HTR-8/SVneo (cell line): ENCODE measurements at places on chromosomes 12 and 14.
A peak's percentile ranks its signal among the peaks of the same experiment; 100 is the strongest.

- DNase-seq, result no peak
These were observed 372.9 kb upstream of the FAR2 start for GRCh38 chr12:28776220-28776619.

DNA sequence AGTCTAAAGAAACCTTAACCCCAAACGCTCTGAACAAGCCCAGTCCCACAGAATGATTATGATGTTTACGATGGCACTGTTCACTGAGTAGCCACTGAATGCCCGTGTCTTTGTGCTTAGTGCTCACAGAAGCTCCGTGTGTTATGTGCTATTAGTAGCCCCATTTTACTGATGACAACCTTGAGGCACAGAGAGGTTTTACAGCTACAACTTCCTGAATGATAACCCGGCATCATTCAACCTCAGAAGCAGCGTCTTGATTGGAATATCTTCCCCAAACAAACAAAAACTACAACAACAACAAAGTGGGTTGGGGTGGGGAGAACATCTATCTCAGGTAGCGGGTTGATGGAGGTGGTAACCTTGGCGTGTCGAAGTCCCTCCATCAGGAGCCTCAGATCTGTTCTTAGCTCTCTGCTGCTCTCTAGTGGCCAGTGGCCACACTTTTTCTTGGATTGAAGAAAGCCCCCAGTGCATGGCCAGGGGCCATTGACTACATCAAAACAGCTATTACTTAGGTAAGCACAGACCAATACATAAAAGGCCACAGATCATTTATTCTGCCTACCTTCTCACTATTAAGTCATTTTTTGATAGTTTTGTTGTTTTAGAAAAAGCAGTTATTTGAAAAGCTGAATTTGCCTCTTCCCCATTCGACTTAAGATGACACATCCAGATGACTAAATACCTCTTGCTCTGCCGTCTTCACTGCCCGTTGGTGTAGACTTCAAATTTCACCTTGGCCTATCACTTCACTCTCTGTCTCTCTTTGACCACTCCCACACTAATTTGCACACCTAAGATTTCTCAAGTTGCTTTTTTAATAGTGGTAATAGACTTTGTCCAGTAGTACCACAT is 376.9 kb downstream of the GALC start:
- DNase-seq, result peak; percentile 25

DNA sequence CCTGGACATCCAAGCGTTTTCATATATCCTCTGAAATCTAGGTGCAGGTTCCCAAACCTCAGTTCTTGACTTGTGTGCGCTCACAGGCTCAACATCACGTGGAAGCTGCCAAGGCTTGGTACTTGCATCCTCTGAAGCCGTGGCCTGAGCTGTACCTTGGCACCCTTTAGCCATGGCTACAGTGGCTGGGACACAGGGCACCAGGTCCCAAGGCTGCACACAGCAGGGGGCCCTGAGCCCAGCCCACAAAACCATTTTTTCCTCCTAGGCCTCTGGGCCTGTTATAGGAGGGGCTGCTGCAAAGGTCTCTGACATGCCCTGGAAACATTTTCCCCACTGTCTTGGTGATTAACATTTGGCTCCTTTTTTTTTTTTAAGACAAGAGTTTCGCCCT is 11.6 kb upstream of the FAM177A1 start:
- no peak for DNase-seq

- DNase-seq, result no peak
These were observed 1.2 kb upstream of the GIT2 start for GRCh38 chr12:109997393-109997792.
